ENCODE measurements at places on chromosomes 2 and 18.

- DNase-seq = no peak
These were observed 1.6 kb upstream of the ROCK2 start for GRCh38 chr2:11346023-11346482.

- no peak for DNase-seq
These were observed 29.0 kb downstream of the SLC1A4 start for GRCh38 chr2:65018141-65018582.

DNA sequence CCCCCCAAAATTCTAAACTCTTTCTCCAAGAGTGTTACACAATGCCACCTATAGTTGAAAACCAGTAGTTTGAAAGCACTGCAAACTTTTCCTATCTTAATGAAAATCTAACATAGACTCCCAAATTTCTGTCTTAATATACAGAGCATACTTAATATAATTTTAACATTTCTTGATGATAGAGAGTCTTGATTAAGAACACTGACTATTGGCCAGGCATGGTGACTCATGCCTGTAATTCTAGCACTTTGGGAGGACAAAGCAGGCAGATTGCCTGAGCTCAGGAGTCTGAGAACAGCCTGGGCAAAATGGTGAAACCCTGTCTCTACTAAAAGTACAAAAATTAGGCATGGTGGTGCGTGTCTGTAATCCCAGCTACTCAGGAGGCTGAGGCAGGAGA, 34.2 kb downstream of the ASXL2 start:
- no peak for DNase-seq

GRCh38 chr2:19038071-19039015, 320.1 kb downstream of the OSR1 start:
- no peak for DNase-seq

- no peak for DNase-seq
These were observed 29.5 kb upstream of the LAPTM4A start for GRCh38 chr2:20080839-20081415.

- no peak for DNase-seq
These were observed 286.2 kb upstream of the EPAS1 start for GRCh38 chr2:46010925-46011490.

GRCh38 chr2:240374085-240374907, 61.2 kb upstream of the GPC1 start:
- no peak for DNase-seq

DNA sequence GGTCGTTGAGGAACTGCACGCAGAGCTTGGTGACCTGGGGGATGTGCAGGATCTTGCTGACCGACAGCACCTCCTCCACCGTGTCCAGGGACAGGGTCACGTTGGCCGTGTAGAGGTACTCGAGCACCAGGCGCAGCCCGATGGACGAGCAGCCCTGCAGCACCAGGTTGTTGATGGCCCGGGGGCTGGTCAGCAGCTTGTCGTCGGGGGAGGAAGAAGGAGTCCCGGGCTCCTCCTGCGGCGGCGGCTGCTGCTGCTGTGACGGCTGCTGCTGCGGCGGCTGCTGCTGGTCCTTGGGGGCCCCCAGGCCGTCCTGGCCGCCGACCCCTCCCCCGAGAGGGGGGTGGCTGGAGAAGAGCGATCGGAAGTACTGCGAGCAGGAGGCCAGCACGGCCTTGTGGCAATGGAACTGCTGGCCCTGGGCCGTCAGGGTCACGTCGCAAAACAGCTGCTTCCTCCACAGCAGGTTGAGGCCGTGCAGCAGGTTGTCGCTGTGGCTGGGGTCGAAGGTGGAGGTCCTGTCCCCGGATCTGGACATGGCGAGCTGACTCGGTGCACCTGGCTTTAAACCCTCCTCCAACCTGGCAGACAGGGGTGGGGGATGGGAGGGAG, 2.7 kb downstream of the KLHL14 start:
- no peak for DNase-seq

DNA sequence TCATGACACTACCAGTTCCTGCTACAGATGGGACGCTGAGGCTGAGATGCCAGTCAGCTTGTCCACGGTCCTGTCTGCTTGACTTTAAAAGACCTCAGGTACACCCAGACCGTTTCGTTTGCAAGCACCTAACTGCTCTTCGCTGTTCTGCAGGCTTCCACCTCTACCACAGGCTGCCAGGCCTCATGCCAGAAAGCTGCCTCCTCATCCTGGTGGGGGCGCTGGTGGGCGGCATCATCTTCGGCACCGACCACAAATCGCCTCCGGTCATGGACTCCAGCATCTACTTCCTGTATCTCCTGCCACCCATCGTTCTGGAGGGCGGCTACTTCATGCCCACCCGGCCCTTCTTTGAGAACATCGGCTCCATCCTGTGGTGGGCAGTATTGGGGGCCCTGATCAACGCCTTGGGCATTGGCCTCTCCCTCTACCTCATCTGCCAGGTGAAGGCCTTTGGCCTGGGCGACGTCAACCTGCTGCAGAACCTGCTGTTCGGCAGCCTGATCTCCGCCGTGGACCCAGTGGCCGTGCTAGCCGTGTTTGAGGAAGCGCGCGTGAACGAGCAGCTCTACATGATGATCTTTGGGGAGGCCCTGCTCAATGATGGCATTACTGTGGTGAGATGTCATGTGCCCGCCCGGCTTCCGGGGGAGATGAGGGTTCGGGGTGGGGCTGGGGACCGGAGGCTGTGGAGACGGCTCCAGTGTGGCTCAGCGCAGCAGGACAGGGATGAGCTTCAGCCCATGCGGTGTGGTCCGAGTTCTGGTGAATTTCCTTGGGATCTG, 5.9 kb downstream of the SLC9A4 start:
- DNase-seq = no peak

GRCh38 chr2:53036196-53036595, 731.4 kb upstream of the CHAC2 start:
- no peak for DNase-seq

GRCh38 chr2:71243634-71244301, 16.9 kb upstream of the PAIP2B start:
- DNase-seq = no peak

- DNase-seq = no peak
These were observed 211.4 kb downstream of the PIEZO2 start for GRCh38 chr18:10937743-10938640.

GRCh38 chr18:27967913-27968824, 208.8 kb downstream of the CDH2 start:
- DNase-seq = no peak

DNA sequence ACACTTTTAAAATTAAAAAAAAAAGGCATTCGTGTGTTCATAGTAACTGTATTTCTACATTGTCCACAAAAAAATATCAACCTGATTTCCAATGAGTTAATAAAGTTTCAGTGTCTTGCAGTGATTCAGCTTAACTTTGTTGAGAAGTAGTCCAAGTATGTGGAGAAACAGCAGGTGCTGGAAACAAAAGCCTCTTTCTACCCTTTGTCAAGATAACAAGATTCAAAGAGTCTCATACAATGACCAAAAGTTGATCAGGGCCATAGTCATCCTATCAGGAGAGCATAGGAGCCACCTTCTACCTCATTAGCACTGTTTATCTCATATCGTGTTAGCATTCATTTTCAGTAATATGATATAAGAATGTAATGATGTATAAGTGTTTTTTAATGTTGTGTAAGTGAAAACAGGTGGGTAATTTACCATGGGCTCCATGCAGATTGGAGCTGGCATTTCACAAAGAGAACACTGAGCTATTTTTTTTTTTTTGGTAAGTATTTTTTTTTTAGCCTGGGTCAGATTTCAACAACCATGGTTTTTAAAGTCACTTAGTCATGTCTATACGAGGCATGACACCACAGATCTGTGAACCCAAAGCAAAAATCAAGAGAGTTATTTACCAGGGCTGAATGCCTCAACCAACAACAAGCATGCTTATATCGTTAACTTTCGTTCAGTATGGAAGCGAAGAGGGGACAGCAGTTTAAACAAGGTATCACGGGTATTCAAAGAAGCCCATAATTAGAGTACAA, 165.0 kb upstream of the ZNF521 start:
- no peak for DNase-seq

DNA sequence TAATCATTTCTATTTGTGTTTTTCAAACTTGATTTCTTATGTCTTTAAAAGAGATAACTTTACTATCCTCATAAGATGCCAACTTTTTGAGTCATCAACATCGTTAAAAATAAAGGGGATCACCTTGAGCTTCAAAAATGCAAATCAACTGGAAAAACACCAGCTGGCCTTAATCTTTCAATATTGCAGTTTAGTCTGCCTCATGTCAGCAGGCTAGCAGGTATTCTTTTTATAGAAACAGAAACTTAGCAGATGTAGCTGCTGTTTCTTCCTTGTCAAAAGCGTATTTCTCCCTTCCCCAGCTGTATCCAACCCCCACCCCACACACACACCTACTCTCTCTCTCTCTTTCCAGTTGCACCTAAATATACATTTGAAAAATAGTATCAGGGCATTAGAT, 154.1 kb upstream of the ZNF804A start:
- no peak for DNase-seq

GRCh38 chr18:79853993-79854364, 56.2 kb downstream of the KCNG2 start:
- DNase-seq = no peak

- peak; percentile 71 for DNase-seq
These were observed 523 bp downstream of the KCTD1 start for GRCh38 chr18:26547646-26548414.

DNA sequence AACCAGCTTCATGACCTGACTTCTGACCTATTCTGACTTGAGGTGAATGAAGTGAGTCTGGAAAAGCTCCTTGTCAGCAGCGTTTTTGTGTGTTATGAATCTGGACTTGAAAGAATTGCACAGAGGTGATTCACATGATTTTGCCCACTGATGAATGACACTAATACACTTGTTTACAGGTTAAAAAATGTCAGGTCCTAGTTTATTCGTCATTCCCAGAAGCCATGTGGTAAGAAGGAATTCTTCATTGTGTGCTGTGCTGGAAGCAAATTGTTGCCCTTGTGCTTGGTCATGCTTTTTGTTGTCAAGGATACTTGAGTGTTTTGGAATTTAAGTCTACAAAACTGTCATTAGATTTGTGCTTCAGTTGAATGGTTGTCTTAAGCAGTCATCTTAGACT, 15.5 kb downstream of the SEC11C start:
- DNase-seq = no peak

- no peak for DNase-seq
These were observed 15.7 kb downstream of the COL5A2 start for GRCh38 chr2:189163889-189164288.

GRCh38 chr18:8177330-8178016, 431.8 kb upstream of the RAB12 start:
- no peak for DNase-seq

- DNase-seq = no peak
These were observed 113.6 kb upstream of the NXPH2 start for GRCh38 chr2:138893746-138894145.

GRCh38 chr2:173001664-173002604, 73.7 kb upstream of the MAP3K20 start:
- DNase-seq = no peak

DNA sequence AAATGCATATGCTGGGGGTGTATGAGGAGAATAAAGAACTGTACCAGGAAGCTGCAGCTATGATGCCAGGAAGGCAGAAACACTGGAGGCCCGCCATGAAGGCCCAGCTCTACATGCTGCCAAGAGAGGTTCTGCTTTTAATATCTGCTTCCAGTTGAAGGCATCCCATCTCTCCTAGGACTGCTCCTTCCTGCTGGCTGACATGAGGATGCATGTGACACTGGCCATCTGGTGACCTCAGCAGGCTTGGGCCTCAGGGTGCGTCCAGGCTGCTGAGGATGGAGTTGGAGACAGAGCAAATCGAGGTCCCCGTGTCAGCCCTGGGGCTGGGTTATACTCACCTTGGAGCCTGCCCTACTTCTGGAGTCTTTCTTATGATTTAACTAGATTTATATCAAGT, 49.0 kb downstream of the PSMG2 start:
- no peak for DNase-seq

DNA sequence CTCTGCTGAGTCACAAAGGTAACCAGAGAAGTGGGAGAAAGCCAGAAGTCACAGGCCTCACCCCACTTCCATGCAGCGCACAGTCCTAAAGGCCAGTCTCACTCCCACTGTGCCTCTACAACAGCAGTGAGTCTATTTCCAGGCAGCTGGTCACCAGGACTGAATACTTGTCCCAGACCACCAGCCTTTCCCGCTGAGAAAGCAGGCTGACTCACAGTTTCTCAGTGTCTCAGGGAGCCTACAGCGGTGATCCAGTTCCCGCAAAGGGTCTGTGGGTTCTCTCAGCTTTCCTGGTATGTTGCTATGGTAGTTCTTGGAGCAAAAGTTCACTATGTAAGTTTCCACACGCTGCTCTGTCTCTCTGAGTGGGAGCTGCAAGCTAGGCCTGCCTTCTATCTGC, 622.5 kb downstream of the RNF144A start:
- no peak for DNase-seq

DNA sequence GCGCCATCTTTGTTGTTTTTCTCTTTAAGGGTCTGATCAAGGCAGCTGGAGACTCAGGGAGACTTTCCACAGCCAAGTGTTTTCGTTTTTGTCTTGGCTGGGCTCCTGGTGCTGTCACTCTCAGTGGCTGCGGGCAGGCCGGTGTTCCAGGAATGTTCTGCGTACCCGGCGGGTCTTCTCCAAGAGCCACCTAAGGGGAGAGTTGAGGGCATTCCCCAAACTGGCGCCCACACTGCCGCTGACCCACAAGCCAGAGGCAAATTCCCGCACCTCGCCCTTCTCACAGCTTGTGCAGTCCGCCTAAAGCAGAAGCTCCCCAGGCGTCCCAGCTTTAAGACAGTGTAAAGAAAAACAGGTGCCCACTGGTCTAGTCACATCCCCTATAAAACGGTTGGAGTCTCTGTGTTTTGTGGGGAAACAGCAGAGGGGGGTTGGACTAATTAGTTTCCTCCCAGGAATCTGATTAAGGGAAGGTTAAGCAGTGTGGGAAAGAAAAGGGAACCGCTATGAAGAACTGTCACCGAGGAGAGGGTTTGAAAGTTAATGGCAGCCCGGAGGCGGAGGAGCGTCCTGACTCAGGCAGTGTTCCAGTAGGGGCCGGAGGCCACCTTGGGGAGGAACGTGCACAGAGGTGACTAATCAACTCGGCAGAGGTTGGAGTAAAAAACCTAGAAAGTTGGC, 224.5 kb downstream of the SLC4A3 start:
- DNase-seq = no peak
